A172 (cell line): ENCODE measurements at places on chromosomes 12 and 14.
A peak's percentile ranks its signal among the peaks of the same experiment; 100 is the strongest.

DNA sequence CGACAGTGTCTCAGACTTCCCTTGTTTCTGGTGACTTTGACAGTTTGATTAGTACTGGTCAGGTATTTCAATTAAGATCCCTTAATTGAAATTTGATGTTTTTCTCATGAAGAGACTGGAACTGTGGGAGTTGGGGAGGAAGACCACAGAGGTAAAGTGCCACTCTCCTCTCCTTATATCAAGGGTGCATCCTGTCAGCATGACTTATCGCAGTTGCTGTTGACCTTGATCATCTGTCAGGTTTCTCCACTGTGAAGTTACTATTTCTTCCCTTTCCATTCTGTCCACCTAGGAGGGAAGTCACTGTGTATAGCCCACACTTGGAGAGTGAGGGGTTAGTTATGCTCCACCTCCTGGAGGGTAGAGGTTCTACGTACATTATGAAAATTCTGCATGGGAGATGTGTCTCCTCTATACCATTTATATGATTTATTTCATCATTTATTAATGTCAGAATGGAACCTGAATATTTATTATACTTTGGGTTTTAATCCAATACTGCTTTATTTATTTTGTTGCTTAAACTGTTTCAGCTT is 40.3 kb upstream of the SMOC1 start:
- DNase-seq = no peak

DNA sequence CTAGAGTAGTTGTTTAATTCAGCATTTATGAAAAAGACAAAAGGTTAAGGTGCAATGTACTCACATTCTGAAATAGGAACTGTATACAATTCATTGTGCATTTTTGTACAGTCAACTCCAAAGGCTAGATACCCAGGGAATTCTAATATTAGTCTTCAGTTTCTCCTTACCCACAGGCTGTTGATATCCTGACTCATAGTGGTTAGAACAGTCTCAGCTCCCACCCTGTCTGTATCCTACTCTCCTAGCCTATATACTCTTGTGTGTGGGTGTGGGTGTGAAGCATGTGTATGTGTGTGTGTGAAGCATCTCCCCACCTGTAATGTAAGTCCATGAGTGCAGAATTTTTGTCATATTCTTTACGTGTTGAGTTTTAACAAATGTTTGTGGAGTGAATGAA is 229.5 kb downstream of the NAV3 start:
- no peak for DNase-seq

DNA sequence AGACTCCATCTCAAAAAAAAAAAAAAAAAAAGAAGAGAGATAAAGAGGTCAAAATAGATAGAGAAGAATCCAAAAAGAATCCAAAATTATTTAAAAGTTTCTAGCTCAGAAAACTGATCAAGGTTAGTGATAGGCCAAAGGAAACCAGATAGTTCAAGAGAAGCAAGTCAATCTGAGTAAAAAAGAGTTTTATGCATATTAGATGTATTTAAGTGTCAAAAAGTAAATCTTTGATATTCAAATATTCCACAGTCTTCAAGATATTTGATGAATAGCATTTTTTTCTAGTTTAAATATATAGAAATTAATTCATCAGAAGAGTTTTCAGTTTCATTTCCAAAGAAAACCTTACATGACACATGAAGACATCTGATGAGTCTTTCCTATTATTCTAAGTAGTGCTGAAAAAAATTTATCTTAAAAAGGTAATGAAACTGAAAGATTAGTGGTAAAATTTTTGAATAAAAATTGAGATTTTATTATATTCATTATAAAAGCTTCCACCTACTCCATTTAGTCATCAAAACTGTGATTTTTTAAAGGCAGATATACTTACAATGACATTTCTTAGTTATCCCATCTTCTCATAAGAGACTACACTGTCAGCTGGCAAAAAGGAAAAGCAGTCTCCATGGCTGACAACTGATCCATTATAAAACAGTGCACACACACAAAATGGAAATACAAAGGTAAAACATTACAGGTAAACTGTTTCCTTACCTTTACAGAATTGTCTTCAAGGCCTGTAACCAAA is 68.6 kb downstream of the RPS6KA5 start:
- no peak for DNase-seq

GRCh38 chr12:21604245-21605101 is at the start of gene GYS2:
Gene GYS2 (minus strand): TSS chr12:21604847. CDS start chr12:21604592, 255 bp downstream.
- DNase-seq = no peak

- DNase-seq = no peak
These were observed 59.6 kb downstream of the FBXL14 start for GRCh38 chr12:1534748-1535147.

GRCh38 chr12:84910549-84911241 is 1.9 kb downstream of the SLC6A15 start:
- peak; percentile 3 for DNase-seq

DNA sequence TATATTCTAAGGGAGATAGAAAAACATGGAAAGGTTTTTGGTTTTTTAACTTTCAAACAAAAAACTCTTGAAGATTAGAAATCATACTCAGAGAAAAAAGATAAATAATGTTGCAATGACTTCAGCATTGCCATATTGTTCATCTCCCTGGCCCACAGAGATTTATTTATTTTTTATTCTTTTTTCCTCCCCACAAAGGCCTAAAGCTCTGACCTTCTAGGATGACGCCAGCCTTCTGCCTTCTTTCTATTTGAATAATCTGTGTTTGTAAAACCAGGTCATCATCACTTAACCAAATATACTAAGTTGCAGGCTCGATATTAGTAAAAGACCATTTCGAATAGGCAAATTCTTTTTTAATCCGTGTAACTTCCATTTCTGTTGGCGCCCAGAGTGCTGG is 4.4 kb upstream of the DCP1B start:
- DNase-seq = no peak

DNA sequence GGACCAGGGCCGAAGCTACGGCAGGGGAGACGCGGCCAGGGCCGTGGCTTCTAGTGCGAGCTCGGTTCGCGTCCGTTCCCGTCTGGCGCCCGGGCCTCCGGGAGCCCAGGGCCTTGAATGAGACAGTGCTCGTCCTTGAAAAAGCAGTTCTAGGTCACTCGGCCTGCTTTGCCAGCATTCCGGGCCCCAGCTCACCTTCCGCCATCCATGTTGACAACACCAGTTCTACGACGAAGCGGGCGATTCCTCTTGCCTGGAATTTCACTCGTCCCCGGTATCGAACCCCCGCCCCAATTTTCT is 4.5 kb downstream of the OR10AD1 start:
- no peak for DNase-seq

GRCh38 chr12:106747973-106748436 is 26.5 kb upstream of the RIC8B start:
- DNase-seq = no peak

DNA sequence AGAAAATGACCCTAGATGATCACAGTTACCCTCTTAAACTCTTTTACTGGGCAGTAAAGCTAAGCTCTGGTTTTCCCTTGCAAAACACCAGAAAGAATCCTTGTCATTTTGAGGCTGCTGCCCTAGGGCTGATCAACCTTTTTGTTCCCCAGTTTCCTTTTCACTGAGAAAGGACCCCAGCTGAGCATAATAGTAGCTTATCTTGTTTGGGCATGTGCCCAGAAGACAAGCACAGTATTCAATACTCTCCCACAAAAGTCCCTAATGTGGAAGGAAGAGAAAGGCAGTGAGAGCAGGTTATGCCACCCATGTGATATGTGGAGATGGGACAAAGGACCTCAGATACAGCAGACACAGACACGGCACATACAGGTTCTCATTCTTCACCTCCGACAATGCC is 332.6 kb upstream of the TMPO start:
- no peak for DNase-seq

- DNase-seq = no peak
These were observed 61.7 kb downstream of the FBXO34 start for GRCh38 chr14:55332654-55333570.
